ENCODE measurements at places on chromosomes 12 and 14.

- no peak for DNase-seq
These were observed 75.3 kb upstream of the OR4E1 start for GRCh38 chr14:21748869-21749303.

DNA sequence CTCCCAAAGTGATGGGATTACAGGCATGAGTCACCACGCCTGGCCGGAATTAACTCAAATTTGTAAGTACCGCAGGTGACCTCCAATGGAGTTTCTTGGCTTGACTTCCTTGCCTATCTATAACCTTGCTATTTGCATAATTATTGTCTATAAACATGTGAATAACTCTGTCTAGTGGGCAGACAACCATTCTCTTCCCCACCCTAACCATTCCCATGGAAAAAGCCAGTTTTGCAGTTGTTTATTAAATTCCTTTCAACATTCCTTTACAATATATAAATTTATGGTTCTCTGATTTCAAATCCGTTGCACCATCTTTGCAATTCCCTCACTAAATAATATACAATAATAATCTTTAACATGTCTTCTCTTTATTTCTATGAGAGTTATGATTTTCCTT is 61.0 kb upstream of the ZDHHC17 start:
- no peak for DNase-seq

DNA sequence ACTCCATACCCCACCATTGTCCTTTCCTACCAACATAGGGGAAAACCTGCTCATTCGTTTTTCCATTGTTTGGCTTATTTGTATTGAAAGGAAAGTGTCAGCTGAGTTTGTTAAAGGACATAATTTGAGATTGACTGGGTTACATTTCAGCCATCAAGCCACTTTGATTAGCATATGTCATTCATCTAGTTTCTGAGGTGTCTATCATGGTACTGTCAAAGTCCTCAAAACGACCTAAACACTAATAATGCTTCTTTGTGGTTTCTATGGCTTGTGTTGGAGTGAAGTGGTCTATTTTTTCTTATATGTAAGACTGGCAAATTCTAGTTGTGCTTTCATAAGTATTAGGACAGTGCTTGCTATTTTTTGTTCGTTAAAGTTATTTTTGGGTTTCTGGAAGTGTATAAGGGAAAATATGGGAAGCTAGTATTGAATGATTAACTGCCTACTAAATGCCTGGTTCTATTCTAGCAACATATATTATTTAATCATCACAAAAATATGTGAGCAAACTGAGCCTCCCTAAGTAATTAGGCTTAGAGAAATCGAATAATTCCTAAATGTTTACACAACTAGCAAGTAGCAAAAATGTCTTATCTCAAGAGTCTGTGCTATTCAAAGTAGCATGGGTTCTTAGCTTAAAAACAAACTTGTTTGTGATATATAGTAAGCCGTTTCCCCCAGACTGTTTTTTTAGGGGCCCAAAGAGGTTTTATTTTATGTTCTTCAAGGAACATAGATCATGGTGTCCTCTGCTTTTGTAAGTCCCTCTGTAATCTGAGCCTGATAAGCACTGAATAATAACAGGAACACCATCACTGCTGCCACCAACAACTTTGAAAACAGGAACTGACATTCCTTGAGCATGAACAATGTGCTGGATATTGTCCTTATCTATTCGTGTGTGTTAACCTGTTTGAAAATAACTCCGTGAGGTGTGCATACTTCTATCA is 67.1 kb downstream of the DERA start:
- DNase-seq: no peak

- DNase-seq: no peak
These were observed 1.1 kb downstream of the CD63 start for GRCh38 chr12:55727643-55728185.

DNA sequence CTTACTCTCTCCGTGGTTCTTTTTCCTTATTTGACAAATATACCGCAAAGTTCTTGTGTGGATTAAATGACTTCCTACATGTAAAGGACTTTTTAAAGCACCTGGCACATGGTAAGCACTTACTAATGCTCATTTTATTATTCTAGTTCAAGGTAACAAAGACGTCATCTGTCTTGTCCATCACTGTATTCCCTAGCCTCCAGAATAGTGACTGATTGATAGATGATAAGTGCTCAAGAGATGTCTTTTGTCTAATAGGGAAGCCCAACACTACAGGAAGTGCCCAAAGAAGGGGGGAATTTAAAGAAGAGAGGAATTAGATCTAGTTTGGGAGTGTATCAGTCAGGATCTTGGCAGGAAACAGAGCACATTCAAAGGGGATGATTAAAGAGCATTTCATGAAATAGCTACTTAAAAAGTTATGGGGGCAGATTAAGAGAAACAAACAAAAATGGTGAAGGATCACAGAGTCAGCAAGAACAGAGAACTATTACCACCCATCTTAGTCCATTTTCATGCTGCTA is 151.9 kb downstream of the GXYLT1 start:
- DNase-seq: no peak

- no peak for DNase-seq
These were observed 53.1 kb downstream of the CNTN1 start for GRCh38 chr12:40745386-40745785.
